ENCODE measurements at places on chromosomes 12 and 14.
A peak's percentile ranks its signal among the peaks of the same experiment; 100 is the strongest.

DNA sequence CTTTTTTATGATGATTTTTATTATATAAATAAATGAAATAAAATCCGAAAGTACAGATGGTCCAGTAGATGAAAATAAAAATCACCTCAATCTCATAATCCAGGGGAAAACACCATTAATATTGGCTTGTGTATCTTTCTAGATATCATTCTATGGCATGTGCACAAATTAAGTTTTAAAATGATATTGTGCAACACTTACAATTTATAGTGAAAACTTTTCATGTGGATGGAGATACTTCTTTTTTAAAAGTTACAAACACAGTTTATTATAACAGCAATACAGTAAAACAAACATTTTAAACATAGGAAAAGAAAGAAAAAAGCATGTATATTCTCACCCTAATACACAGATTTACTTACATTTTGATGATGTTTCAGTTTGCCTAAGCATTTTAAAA lies 98.9 kb upstream of the RMST start:
- no peak for DNase-seq

DNA sequence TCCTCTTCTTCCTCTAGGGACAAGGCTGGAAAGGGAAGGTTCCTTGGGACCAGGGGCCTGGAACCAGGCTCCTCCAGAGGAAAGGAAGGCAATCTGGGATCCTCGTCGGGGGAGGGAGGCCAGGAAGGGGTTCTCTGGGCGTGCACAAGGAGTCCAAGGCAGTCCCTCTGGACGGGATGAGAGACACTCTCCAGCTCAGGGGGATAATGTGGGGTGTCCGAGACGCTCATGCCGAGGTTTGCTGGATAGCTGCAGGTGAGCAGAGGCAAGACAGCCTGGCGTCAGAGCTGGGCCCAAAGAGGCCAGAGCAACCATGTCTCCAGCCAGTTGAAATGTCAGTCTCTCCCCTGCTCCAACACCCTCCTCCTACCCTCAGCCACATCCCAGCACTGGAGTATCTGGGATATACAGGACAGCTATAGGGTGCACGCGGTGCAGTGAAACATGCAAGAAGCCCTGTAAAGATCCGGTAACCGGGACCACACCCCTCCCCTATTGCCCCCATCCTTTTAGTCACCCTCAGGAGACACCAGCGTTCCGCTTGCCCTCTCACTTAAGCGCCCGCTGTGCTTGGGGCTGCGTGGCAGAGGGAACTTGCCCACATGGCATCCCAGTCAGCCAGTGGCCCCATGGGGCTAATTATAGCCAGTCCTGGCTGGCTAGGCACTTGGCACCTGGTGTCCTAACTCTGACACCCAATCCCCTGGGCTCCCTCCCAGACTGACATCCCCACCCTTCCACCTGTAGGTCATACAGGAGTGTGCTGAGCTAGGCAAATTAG lies at the start of gene KLHL33:
Gene KLHL33, minus strand, starts transcription at position 585 of the 781 bp plus-strand sequence. Its CDS starts 355 bp downstream, at position 230.
- DNase-seq: no peak

- no peak for DNase-seq
Observed at GRCh38 chr14:97350894-97351731, 553.9 kb downstream of the VRK1 start.

DNA sequence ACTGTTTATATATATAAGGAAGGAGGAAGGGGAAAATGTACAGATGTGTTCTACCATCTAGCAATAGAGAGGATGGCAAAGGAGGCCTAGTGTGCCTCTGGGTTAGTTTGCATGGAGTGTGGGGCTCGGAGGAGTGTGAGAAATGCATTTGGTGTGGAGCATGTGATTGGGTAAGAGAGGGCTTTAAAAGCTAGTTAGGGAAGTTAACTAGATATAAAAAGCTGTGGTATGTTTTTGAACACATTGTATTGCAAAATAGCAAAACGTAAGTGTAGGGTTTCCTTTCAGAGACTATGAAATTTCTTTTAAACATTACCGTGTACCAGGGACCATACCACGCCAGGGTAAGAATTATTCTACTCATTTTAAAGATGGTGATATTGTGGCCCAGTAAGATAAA lies 53.3 kb upstream of the STXBP6 start:
- DNase-seq: no peak

- peak; percentile 26 for DNase-seq
Observed at GRCh38 chr12:49866859-49867569, 24.1 kb upstream of the BCDIN3D start.

GRCh38 chr12:81998761-81999378 lies 239.7 kb upstream of the PPFIA2 start:
- peak; percentile 77 for DNase-seq

- DNase-seq: no peak
Observed at GRCh38 chr12:77339610-77340009, 274.2 kb upstream of the E2F7 start.

DNA sequence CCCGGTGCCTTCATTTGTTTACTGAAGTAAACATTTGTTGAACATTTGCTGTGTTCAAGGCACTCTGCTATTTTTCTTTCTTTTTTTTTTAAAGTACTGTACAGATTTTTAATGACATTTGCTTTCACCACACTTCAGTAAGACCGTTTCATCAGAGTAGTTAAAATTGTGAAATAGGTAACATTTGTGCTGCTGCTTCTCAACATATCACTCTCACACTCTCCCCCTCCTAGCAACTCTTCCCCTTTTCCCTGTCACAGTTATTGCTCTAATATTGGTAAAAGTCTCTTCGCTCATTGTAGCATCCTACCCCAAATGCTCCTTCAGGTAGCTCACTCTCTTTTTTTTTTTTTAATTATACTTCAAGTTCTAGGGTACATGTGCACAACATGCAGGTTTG lies 49.6 kb downstream of the SRGAP1 start:
- no peak for DNase-seq

DNA sequence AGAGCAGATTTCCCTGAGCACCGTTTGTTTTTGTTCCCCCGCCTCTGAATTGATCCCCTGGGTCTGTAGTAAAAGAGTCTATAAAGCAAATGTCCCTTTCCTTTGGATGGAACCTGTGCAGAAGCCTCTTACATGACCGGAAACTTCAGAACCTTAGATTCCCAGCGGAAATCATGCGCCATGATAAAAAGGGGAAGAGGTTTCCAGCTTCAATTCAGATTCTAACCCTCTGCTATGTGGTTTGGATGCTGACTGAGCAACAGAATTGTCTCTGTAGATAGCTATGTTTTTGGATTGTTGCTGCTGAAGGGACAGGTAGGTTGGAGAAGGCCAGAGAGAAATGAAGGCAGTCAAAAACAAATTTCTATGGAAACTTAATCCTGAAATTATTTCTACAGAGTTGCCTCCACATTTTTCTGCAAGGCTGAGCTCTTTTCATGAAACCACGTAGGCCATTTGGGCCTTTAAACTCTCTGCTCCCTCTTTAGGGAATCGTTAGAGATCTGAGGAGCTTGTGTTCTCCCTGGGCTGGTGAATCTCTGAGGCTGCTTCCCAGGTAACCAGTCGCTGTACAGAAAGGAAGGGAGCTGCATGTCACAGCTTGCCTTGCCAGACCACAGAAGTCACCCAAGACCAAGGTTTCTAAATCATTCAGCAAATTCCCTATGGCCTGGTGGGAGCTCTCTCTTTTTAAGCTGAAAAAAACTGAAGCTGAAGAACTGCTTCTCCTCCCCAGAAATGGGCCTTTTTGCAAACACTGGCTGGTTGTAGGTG lies 28.7 kb upstream of the OR10P1 start:
- DNase-seq: no peak

- DNase-seq: peak; percentile 41
Observed at GRCh38 chr12:77940011-77940423, 109.3 kb downstream of the NAV3 start.

GRCh38 chr12:59365133-59365532 lies 230.7 kb upstream of the SLC16A7 start:
- DNase-seq: no peak

Measured in astrocyte of the cerebellum (primary cell).